ENCODE measurements at places on chromosomes 6 and 20.

DNA sequence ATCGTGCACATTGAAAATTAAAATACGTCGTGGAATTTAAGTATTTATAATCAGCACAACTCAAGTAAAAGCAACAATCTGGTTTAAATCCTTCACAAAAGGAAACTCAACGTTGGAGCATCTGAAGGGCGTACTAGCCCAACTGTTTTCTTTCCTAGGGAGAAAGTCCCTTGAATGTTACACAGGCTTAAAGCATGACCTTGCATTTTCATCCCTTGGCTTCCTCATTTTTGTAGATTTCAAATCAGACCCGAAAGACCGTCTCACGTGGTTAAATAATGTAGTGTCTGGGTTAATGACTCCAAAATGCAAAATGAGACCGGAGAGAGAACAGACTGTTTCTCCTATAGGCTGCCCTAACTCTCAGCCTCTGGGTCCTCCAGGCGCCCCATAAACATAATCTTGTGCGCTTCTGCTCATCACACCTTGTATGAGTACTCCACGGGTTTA, 249.2 kb upstream of the RREB1 start:
- no peak for DNase-seq

DNA sequence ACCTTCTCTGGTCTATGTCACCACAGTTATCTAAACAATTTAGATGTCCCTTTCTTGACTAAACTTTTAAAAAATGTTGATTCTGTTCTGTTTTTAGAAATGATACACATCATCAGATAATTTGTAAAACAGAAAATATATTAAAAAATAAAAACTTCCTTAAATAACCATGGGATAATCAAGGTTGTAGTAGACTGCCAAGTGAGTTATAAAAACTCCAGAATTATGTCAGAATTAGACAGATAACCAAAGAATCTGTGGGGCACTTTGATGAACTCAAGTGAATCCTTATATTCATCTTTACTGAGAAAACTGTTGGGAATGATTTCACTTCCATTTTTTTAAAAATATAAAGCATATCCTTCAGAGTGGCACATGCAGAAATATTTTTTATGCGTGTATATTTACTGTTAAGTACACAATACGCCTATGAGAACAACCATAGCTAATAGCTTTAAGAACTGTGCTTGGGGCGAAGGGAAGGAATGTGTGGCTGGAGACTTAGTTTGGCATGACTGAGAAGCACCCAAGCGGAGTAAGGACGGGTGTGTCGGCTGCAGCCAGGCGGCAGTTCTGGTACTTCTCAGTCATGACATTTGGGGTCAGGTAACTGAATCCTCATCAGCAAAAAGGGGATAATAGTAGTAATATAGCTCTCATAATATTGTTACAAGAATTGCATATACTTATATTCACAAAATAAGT, 604.7 kb upstream of the CITED2 start:
- no peak for DNase-seq

DNA sequence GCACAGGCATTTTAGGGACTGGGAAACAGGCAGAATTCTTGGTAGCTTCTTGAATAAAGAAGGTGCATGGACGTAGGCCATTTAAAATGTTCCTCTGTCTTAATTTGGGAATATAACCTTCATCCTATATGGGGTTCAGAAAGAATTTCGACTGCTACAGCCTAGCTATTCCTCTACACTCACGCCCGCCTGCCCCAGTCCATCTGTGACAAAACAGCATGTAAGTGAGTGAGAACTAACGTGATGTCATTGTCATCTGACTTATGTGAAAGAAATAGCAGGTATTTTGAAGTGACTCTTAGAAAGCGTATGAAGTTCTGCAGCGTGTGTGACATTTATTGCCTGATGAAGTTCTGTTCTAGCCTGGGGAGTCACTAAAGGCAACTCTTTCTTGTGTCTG, 52.2 kb upstream of the SLC22A1 start:
- no peak for DNase-seq

DNA sequence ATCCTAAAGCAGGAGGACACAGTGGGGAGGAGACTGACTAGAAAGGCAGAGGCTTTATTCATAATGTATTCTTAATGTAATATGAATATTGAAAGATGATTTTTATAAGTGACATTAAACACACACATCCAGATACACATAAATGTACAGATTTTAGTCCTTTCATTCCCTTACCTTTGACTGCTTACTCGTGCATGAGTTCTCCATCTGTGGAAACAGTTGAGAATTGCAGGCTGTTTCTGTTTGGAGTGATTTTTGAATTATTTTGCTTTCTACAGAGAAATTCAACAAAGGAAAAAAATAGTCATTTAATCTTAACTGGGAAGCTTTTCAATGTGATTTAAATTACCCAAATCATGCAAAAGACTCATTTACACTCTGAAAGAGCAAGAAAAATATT, 136.5 kb downstream of the RIMS1 start:
- no peak for DNase-seq

DNA sequence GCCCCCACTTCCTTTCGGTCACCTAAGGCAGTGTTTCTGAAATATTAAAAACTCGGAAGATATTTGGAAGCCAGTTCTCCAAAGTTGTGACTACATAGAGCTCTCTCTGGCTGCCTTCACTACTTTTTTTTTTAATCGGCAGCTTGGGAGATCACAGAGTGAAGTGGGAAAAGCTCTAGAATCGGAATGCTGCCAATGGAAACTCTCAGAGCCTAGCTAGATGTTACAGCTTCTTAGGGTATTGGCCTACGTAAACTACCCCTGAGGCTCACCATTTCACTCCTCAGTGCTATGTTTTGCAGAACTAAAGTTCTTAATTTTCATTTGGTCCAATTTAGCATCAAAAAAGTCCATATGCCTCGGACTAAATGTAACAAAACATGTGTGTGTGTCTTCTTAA, 14.5 kb downstream of the SERPINB1 start:
- no peak for DNase-seq

GRCh38 chr6:114997813-114998292, 655.0 kb upstream of the HS3ST5 start:
- no peak for DNase-seq

GRCh38 chr6:41733707-41734665, 1.4 kb downstream of the TFEB start:
- no peak for DNase-seq

- peak; percentile 40 for DNase-seq
Observed at GRCh38 chr6:141483598-141484061, 649.1 kb upstream of the GJE1 start.

DNA sequence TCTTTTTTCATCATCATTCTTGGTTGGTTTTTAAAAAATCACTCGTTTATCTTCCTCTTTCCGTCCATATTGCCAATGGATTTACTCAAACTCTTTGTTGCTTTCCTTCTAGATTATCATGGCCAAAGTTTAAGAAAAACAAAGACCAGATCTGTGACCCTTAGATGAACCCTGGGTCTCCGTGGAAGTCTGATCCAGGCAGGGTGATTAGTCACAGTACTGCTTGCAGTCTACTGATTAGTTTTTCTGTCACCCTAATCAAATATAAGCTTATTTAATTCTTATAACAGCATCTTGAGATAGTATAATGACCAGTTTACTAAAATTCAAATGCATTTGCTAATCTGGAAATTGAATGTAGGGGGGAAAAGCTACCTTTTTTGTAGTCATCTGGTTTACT, 6.0 kb upstream of the SMIM28 start:
- no peak for DNase-seq

- no peak for DNase-seq
Observed at GRCh38 chr6:89066940-89067646, 13.5 kb upstream of the PNRC1 start.

DNA sequence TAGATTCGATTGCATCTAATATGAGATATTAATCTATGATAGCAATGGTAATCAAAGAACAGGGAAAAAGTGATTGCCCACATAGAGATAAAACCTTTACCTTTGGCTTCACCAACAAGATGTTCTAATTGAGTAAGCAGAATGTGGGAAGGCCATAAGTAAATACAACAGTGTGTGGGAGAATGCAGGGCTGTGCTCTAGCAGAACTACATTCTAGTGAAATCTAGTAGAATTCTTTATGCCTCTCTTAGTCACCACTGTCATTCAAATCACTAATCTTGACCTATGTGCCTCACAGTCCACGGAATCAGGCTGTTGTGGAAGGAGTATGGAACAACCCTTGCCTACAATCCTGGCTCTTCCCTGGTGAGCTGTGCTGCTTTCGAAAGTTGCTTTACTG, 30.4 kb upstream of the MCM9 start:
- no peak for DNase-seq

GRCh38 chr6:52820198-52820597, 16.6 kb upstream of the GSTA1 start:
- no peak for DNase-seq

DNA sequence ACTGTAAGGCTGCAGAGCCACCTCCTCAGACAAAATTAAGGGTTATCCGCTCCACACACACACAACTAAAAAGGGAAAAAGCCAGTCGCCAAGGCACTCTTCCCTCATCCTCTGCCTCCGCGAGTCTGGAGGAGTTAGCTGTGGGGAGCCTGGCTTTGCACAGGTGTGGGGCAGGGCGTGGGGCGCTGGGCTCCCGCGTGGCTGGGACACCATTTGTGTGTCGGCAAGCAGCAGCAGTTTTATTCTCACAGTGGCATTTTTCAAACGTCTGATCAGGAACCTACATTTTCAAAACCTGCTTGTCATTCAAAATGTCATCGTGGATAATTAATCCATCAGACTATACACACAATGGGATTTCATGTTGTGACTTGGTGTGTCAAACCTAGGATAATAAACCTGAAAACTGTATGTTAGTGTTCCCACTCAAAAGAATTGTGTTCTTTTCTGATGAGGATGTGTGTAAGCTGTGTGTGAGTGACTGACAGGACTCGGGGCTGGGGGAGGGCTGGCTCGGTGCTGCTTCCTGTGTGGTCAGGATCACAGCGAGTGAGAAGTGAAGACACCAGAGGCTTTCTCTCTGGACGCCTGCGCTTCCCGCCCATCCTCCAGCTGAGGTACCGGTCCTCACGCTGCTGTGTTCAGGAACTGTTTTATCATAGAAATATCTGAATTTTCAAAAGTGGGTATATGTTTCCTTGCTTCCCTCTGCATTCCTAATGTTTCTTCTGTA, 83.1 kb downstream of the IRF4 start:
- no peak for DNase-seq

- no peak for DNase-seq
Observed at GRCh38 chr6:21026576-21027273, 492.5 kb downstream of the CDKAL1 start.

DNA sequence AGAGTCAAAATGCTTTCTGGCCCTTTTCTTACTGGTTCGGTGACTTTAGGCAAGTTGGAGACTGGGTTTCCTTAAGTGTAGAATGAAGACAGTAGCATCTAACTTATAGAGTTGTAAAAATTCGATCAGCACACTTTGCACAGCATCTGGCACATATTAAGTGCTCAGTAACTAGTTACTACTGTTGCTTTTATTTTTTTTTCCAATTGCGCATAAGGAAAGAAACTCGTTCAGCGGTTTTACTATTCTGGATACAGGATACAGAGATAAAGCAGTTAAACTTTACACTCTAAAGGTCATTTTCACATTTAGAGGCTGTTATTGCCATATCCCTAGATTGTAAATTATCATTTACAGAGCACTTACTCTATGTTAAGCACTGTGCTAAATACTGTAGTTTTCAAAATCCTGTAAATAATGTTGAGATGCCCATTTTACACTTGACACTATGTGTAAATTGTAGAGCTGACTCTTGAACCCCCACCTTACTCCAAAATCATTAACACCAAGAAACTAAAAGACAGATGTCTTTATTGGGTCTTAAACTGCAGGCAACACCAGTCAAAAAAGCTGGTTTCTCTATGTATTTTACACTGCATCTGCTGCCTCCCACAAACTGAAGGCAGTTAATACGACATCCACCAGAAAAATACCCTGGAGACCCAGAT, 886 bp downstream of the ROMO1 start:
- no peak for DNase-seq

DNA sequence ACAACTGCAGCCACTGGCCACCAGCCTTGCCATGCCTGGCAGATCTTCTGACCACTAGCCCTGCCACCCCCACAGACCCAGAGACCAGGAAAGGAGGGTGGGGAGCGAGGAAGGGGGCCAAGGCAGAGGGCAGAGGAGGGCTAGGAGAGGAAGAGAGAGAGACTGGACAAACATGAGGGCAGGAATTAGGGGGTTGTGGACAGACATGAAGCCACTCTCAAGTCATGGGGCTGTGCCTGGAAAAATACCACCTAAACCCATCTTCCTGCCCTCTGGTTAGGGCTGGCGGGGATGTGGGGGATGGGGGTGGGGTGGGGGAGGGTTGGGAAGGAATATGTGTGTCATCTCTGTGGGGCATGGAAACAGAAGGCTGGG, 1.4 kb upstream of the SLC29A1 start:
- no peak for DNase-seq

GRCh38 chr20:40638414-40638813, 50.6 kb downstream of the MAFB start:
- no peak for DNase-seq

Measured in CMK (cell line).